Tongue (tissue), 3 donors: ENCODE measurements at places on chromosomes 6 and 20.

GRCh38 chr6:37480951-37481534 lies 18.6 kb downstream of the CCDC167 start:
- no peak for DNase-seq

DNA sequence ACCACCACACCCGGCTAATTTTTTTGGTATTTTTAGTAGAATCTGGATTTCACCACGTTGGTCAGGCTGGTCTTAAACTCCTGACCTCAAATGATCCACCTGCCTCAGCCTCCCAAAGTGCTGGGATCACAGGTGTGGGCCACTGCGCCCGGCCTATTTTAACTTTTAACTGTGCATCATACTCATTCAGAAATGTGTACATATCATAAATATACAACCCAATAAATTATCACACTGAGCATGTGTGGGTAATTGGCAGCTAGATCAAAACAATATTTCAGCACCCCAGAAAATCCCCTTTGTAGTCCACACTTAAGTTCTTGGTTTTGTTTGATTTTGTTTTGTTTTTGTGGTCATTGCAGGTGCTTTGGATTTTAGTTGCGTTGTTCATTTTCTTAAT lies 228.9 kb upstream of the ZNF217 start:
- DNase-seq: no peak

GRCh38 chr20:19771031-19771430 lies 13.0 kb downstream of the RIN2 start:
- no peak for DNase-seq

DNA sequence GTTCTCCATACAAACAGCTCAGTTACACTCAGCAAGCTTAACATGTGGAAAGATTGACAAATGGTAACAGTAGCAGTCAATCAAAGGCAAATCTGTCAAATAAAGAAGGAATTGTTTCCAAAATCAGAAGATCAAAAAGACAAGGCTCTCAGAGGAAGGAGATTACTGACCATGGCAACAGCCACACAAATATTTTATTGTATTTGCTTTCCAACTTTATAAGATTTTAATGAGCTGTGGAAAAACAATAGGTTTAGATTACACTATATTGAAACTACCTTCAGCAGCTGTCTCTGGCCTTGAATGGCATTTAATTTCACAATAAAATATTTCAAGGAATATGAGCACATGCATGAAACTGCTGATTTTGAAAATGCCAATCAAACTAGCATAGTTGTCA lies 1143.9 kb upstream of the GJE1 start:
- peak; percentile 19 for DNase-seq

- DNase-seq: no peak
Observed at GRCh38 chr6:119962505-119962904, 612.9 kb upstream of the MAN1A1 start.
